ENCODE measurements at places on chromosomes 4 and X.

DNA sequence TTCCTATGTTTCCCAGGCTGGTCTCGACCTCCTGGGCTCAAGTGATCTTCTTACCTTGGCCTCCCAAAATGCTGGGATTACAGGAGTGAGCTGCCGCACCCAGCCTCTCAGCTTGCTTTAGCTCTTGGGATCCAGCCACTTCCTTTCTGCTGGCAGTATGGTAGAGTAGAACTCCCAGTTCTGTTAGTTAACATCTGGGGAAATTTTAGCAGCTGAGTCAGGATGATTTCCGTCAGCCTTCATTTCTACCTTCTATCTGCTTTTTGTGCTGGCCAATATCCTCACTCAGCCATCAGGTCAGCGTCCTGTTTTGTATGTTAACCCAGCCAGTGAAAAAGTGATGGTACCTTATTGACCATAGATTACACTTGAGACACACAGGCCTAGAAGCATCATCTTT lies 59.3 kb upstream of the GPC4 start:
- H3K36me3 ChIP-seq = no peaks in the 10 kb centered on the region
- no peaks in the 10 kb centered on the region for H3K27me3 ChIP-seq
- H3K4me1 ChIP-seq = no peaks in the 10 kb centered on the region
- no peak overlapping the region for H3K4me3 ChIP-seq

DNA sequence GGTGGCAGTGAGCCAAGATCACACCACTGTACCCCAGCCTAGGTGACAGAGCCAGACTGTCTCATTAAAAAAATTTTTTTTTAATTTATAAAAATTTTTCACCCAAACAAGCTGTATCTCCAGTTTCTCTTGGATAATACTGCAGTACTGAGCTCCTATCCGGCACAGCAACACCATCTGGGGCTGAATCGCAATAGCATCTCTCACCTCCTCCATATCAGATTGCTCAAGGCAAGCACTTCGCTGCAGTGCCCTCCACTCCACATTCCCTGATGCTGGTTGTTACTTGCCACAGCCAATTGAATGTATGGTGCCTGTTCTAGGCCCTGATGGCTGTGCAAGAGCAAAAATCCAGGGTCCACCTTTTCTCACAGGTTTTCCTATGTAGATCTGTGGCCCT lies 69.3 kb upstream of the FAM241A start:
- H3K27ac ChIP-seq = no peak overlapping the region
- no peaks in the 10 kb centered on the region for H3K27me3 ChIP-seq
- peaks cover 10% of the 10 kb centered on the region for H3K36me3 ChIP-seq
- H3K4me1 ChIP-seq = no peaks in the 10 kb centered on the region
- no peak overlapping the region for H3K4me3 ChIP-seq

GRCh38 chr4:12949719-12950490 lies 534.2 kb downstream of the RAB28 start:
- peaks cover under 1% of the 10 kb centered on the region for H3K4me1 ChIP-seq
- no peak overlapping the region for H3K27ac ChIP-seq
- H3K36me3 ChIP-seq = no peaks in the 10 kb centered on the region
- H3K4me3 ChIP-seq = no peak overlapping the region
- DNase-seq = no peak

GRCh38 chr4:16457944-16458343 lies 231.7 kb upstream of the TAPT1 start:
- no peaks in the 10 kb centered on the region for H3K4me1 ChIP-seq
- H3K27ac ChIP-seq = no peak overlapping the region
- H3K36me3 ChIP-seq = no peaks in the 10 kb centered on the region
- peaks cover 2% of the 10 kb centered on the region for H3K27me3 ChIP-seq
- H3K4me3 ChIP-seq = no peak overlapping the region

DNA sequence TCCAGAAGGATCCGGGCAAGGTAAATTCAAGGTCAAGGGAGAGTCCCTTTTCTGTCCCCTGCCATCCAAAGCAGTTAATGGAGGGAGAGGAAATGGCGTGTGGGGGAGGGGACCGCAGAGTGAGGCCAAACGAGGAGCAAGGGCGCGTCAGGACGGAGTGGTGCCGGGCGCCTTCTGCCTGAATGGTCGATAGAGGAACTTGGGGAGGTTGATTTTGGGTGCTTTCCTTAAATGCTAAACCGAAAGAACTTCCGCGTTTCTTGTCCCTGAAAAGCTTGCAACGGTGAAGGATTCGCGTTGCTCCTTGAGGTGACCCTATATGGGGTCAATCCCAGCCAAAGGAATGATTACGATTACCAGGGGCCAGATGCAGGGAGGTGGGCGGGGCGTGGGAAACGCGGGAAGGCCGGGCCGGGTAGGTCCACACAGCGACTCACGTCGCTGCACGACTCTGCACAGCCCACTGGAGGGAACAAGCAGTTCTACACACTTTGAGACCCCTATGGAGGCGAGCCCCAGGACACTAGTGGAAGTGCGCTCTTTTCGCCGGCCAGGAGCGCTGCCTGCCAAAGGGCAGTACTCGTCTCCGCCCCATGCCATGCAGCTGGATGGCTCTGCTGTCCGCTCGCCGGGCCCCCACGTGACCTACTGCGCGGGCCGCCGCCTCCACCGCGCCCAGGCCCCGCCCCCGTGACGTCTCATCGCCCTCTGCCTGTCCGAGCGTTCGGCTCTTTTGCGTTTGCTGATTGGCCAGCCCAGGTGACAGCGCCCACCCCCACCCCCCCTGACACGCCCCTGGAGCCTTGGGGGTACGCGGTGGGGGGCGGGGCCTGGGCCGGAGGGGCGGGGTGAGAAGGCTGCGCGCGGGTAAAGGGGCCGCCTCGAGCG lies 452 bp upstream of the GK start:
- no peaks in the 10 kb centered on the region for H3K27me3 ChIP-seq
- H3K36me3 ChIP-seq = no peaks in the 10 kb centered on the region
- H3K4me3 ChIP-seq = peak overlapping the region; percentile 83
- no peaks in the 10 kb centered on the region for H3K4me1 ChIP-seq
- peak; percentile 96 for DNase-seq
- H3K27ac ChIP-seq = peak overlapping the region; percentile 33

DNA sequence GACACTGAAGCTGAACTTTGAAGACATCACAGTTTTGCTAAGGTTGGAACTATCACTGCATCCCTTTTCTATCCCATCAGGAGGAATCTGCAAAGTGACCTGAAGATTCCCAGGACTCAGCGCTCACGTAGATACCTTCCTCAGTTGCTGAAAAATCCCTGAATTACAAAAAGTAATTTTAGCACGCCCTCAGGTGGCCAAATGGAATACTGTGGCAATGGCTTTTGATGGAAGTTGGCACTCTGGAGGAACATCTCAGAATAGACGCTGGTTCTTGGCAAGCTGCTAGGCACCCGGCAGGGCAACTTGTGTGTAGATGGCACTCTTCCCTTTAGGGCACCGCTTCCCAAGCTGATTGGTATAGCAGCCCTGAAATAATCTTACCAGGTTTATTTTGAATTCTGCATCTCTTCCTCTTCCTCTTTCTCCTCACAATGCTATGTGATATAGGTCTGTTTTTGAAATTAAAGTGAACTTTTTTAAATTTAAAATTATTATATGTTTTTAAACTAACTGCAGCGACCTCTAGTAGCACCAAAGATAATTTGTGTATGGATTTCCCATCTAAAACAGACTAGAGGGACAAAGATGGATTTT lies 16.3 kb upstream of the ESX1 start:
- H3K27me3 ChIP-seq = peaks cover 5% of the 10 kb centered on the region
- no peaks in the 10 kb centered on the region for H3K4me1 ChIP-seq
- no peak overlapping the region for H3K4me3 ChIP-seq
- peaks cover 2% of the 10 kb centered on the region for H3K36me3 ChIP-seq

- peaks cover 3% of the 10 kb centered on the region for H3K4me1 ChIP-seq
- DNase-seq = no peak
- no peaks in the 10 kb centered on the region for H3K27me3 ChIP-seq
- no peak overlapping the region for H3K27ac ChIP-seq
- H3K4me3 ChIP-seq = no peak overlapping the region
Observed at GRCh38 chr4:186659935-186660334, 63.7 kb downstream of the FAT1 start.

GRCh38 chrX:42495139-42495538 lies 282.8 kb downstream of the PPP1R2C start:
- H3K27me3 ChIP-seq = no peaks in the 10 kb centered on the region
- H3K4me1 ChIP-seq = no peaks in the 10 kb centered on the region
- H3K36me3 ChIP-seq = peaks cover 3% of the 10 kb centered on the region

- no peak overlapping the region for H3K27ac ChIP-seq
- H3K4me3 ChIP-seq = no peak overlapping the region
- no peaks in the 10 kb centered on the region for H3K27me3 ChIP-seq
Observed at GRCh38 chr4:184911310-184911709, 85.5 kb upstream of the ACSL1 start.

DNA sequence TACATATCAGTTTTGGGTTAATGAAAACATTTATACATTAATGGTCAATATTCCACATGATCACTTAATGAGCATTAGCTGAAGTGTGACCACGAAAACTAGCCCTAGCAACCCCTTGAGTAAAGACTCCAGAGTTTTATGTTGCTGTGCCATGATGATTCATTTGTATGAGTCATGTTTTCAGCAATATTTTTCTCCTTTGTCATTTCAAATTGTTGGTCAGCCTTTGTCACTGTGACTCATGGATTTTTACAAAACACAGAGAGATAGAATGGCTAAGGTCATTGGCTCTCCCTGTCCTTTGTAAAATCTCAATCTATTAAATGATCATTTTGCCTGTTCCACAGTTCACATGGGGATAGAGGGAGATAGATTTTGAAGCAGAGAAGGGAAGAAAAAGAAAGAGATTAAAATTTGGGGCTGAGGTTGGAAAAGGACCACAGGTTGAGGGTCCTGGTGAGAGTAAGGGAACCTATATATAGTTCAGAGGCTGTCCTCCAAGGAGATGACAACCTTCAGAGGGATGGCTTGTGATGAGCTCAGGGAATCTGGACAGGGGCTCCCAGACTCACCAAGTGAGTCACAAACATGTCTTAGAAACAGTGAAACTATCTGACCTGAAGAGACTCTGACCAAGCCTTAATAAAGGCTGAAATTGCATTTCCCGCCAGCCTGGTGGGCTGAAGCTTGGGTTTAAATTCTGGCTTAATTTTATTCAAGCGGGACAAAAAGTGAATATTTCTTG lies 25.6 kb downstream of the NR0B1 start:
- no peaks in the 10 kb centered on the region for H3K4me1 ChIP-seq
- H3K27ac ChIP-seq = no peak overlapping the region
- no peak overlapping the region for H3K4me3 ChIP-seq
- no peaks in the 10 kb centered on the region for H3K27me3 ChIP-seq

DNA sequence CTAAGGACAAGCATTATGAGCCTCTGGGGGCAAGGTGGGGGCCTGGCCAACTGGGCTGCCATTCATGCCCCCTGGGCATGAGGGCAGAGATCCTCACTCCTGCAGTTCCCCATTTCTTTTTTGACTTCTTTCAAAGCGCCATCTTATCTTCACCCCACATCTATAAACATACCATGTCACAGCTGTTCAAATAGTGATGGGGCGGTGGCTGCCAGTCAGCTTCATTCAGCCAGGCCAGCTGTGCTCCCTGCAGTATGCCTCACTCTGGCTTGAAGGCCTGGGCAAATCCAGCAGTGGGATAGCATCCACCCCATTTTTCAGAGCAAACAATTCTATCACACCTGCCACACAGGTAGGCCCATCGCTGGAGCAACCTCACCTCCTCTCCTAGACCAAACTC lies 85.5 kb downstream of the NHSL2 start:
- peaks cover 7% of the 10 kb centered on the region for H3K4me1 ChIP-seq
- no peaks in the 10 kb centered on the region for H3K27me3 ChIP-seq
- H3K36me3 ChIP-seq = peaks cover 7% of the 10 kb centered on the region
- H3K4me3 ChIP-seq = no peak overlapping the region
- no peak overlapping the region for H3K27ac ChIP-seq

DNA sequence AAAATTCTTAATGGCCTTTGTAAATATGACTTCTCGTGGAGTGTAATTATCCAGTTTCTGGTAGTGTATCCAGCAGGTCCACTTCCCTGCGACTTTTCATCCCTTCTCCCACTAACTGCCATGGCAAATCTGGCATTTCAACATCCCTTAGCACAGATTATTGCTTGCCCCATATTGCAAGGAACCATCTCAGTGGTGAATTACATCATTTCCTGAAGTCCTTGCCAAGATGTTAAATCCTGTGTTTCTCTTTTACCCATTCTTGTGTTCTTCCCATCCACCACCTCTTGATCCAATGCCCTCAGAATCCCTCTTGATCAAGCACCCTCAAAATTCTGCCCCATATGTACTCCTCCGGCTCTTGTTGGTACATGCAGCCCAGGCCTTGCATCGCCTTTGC lies 88.1 kb upstream of the ZNF81 start:
- H3K36me3 ChIP-seq = no peaks in the 10 kb centered on the region
- H3K27ac ChIP-seq = no peak overlapping the region
- no peaks in the 10 kb centered on the region for H3K4me1 ChIP-seq
- DNase-seq = no peak
- no peak overlapping the region for H3K4me3 ChIP-seq
- H3K27me3 ChIP-seq = no peaks in the 10 kb centered on the region

DNA sequence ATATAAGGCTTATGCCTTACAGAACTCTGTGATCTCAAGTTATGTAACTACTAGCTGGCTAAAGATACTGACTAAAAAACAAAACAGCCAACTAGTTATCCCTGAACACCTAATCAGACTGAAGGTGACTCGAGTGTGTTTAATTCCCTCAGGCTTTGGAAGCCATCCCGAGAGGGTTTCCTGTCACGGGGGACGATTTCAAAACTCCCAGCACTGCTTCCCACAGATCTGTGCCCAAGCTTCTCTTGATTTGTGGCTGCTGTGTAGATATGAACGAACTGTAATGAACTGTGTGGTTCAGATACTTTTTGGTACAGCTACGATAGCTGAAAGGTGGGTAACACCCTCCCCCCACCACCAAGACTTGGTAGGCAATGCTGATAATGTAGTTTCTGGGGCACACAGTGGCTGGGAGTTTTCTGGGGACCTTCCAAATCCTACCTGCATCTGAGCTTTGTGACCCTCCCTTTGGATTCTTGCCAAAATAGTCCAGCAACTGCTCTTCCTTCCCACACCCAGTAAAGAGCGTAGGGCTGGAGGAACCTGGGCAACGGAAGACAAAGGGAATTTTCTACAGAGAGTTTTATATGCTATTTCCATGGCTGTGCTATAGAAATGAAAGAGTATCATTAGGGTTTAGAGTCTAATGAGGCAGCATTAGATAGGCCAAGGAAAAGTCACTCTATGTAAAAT lies 148.8 kb downstream of the MGST2 start:
- H3K27me3 ChIP-seq = no peaks in the 10 kb centered on the region
- no peak for DNase-seq
- peaks cover 14% of the 10 kb centered on the region for H3K36me3 ChIP-seq
- H3K4me1 ChIP-seq = peaks cover 7% of the 10 kb centered on the region
- H3K4me3 ChIP-seq = no peak overlapping the region

GRCh38 chr4:109966891-109967481 lies 54.3 kb downstream of the EGF start:
- H3K4me1 ChIP-seq = no peaks in the 10 kb centered on the region
- H3K27me3 ChIP-seq = no peaks in the 10 kb centered on the region
- H3K36me3 ChIP-seq = no peaks in the 10 kb centered on the region
- no peak for DNase-seq

DNA sequence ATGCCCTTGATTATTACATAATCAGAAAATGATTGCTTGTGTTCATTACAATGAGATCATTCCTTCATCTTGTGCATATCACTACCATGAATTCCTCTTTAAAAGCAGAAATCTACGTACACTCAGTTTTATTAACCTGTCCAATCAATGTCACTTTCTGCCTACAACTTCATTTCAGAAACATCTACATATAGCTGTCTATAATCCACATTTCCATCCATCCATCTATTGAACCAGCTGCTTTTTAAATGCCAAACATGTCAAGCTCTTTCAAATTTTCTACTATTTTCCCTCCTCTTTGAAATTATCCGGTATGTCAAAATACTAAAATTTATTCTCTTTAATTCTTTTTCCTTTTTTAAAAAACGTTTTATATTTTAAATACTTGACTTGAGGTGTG lies 462.0 kb downstream of the GABRG1 start:
- DNase-seq = no peak
- no peak overlapping the region for H3K27ac ChIP-seq
- H3K4me3 ChIP-seq = no peak overlapping the region
- no peaks in the 10 kb centered on the region for H3K36me3 ChIP-seq
- H3K27me3 ChIP-seq = no peaks in the 10 kb centered on the region
